Spleen (tissue), 13 donors: ENCODE measurements at places on chromosomes 12 and 14. TPM values are rescaled to one million over a fixed set of nuclear protein-coding genes. Genes with fewer than 3 reads are reported as not detected.
A peak's percentile ranks its signal among the peaks of the same experiment; 100 is the strongest.

KLRC2 gene
- total RNA-seq: 2.6 TPM

TSPAN19 gene
- total RNA-seq: not detected

DNA sequence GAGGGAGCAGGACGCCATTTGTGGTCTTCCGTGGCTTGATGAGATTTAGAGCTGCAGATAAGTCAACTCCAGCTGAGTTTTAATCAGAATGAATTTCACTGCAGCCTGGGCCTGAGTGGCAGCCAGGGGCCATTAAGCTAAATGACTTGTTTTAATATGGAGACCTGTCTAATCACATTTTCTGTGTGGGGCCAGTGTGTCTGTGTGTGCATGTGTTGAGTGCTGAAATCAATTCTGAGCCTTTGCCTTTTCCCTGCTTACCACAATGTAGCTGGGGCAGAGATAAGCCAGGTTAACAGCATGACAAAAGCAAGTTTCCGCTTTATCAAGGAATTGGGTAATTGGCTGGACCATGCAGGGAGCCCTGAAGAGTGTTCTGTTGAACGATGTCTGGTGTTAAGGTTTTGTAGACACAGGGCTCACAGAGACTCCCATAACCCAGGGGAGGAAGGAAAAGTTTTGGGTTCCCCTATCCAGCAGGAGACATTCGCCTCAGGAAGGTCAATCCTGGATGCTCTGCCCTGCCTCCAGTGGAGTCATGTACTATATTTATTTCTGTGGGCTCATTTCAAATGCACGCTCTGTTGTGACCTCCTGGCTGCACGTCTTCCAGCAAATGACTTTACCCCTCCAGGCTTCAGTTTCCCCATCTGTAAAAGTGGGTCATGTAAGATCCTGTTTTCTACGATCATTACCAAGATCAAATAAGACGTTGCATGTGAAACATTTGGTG, 24.2 kb downstream of the RPH3A start:
- DNase-seq: no peak

DNA sequence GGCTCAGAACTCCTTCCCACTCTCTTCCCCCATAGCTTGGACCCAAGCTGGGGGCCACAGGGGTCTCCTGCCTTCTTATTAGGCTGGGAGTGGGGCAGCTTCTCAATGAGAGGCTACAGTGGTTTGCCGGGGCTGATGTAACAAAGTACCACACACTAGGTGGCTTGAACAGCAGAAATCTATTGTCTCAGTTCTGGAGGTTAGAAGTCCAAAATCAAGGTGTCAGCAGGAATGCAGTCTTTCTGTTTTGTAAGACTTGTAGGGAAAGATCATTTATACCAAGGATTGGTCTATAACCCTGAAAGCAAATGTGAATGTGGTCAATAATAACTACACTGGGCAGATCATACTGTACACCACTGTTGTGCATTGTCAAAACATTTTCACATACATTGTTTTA, 124.5 kb upstream of the ARHGAP5 start:
- no peak for DNase-seq

DNA sequence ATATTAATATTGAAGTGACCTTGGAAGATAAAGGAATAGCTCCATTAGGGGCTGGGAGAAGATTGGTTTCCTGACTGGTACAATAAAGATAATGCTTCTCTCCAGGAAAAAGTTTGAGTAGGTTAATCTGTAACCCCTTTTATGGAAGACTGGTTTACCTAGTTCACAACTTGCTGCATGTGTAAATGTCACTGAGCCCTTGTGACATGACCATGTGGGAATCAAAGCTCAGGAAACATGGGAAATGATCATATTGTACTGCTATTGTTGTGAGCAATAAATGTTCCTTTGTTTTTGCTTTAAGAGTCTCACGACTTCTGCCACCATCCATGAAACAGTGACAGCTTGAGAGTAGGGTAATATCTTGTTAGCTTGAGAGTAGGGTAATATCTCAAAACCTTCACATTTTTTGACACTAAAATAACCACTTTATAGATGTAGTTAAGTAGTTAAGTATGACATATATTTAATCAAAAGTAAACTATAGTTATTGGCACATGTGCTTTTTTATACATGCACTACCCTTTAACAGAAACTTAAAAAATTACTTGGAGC, 1338.6 kb downstream of the FSCB start:
- DNase-seq: no peak

GRCh38 chr12:4991373-4991772, 52.3 kb upstream of the KCNA5 start:
- no peak for DNase-seq

DNA sequence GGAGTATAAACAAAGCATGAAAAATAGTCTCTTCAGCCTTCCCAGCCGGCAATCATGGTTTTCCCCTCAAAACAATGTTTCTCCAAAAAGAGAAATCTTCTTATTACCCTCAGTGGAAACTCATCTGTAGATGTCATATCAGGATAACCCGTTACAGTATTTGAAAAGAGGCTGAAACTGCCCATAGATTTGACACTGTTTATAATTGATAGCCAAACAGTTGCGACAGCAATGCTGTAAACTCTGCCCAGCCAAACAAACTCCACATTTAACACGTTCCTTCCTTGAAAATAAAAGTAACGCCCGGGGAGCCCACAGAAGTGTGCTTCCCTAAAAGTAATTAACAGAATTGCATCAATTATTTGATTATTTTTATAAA, 201.3 kb upstream of the FOXN3 start:
- no peak for DNase-seq

DNA sequence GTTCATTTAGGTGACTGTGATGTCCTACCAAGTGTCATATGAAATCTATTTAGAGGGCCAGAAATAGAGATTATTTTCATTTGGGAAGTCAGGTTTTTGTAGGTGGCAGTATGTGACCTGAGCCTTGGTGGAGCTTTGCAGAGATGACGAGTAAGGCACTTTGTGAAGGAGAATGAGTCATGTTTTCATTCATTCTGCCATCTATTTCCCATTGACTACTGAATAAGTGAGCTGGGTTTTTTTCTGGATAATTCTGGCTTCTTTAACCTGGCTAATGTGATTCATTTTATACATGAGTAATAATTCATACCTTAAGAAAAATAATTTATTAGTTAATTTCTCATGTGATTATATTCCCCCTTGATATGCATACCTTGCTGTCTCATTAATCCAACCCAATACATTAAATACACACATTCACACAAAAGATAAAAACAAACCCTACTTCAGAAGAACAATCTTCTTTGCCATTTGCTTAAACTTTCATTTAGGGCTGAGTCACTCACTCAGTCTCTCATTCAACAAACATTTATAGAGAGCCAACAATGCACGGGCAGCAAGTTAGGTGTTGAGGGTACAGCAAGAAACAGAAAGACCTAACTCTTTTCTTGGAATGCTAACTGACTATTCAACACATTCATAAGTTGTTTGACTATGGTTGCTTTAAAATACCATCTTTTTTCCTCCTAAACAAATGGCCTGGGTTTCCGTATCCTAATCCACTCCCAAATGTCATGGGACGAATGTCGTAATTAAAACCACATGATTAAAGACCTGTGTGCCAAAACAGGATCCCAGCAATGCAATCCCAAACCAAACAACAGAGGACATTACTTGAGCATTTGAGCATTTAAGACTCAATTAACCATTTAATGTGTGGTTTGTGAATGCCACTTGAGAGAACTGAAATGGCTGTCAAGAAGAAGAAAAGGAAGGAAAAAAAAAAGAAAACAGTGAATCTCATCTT, 78.0 kb downstream of the KITLG start:
- no peak for DNase-seq

DNA sequence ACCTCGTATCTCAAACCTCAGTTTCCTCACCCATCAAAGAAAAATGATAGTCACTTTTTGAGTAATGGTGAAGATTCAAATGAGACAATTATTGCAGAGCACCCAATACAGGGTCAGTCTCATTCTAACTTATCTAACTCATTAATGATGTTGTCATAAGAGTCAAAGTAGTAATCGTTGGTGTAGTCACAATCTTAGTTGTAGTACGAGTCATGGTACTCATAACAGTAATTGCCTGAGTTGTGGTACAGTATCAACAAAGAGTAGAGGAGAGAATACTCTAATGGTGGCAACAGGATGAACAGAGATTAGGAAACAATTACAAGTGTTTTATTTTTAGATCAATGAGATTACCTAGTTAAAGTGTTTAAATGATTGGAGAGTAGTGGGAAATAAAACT, 93.6 kb upstream of the TMTC2 start:
- no peak for DNase-seq

DNA sequence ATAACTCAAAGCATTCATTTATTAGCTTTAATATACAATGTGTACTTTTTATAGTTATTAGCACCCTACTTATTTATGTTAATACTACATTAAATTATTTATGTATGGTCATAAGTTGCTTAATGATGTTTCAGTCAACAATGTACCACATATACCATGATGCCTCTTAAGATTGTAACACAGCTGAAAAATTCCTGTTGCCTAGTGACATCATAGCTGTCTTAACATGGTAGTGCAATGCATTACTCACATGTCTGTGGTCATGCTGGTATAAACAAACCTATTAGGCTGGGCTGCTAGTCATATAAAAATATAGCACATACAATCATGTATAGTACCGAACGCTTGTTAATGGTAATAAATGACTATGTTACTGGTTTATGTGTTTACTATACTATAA, 120.4 kb downstream of the ANO6 start:
- DNase-seq: no peak

DNA sequence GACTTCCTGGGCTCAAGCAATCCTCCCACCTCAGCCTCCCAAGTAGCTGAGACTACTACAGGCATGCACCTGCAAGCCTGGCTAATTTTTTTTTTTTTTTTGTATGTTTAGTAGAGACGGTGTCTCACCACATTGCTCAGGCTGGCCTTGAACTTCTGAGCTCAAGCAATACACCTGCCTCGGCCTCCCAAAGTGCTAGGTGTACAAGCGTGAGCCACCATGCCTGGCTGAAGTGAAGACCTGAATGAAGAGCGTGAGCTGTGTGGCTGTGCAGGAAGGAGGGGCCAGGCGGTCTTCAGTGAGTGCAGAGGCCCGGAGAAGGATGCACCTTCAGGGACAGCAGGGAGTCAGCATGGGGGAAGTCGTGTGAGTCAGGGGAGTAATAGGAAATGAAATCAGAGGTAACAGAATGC, 14.9 kb upstream of the NFKBIA start:
- no peak for DNase-seq

DNA sequence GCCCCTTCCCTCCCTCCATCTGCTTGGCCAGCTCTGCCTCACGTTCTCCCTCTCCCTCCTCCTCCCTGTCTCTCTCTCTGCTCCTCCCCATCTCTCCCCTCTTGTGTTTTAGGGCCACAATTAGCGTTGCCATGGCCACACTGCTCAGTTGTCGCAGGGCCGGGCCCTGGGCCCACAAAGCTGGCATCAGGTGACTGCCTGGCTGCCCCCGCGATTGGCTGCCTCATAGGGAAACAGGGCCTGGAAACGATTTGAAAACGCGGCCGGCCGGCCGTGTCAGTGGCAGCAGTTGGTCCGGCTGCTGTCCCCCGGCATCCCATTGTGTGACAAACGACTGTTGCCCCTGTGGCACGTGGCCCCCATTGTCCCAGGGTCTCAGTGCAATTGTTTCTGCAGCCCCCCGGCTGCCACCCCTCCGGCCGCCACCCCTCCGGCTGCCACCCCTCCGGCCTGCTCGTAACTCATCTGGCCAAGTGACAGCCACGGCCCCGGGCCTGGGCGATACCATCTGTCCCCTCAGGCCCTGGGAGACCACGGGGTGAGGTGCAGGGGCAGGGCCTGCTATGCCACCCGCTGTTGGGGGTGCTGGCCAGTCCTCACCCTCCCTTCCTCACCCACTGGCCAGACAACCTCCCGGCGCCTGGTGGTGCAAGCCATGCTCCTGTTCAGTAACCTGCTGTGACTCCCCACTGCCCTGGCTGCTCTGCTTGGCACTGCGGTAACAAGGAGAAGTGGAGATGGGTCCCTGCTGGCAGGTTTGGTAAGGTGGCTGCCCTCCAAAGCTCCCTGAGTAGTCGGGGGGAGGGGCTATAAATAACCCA, 17.4 kb downstream of the FOXN4 start:
- peak; percentile 60 for DNase-seq

- DNase-seq: peak; percentile 76
These were observed 20.5 kb upstream of the FAM181A start for GRCh38 chr14:93906341-93907329.

- no peak for DNase-seq
These were observed 17.6 kb upstream of the FAIM2 start for GRCh38 chr12:49921299-49921698.

DNA sequence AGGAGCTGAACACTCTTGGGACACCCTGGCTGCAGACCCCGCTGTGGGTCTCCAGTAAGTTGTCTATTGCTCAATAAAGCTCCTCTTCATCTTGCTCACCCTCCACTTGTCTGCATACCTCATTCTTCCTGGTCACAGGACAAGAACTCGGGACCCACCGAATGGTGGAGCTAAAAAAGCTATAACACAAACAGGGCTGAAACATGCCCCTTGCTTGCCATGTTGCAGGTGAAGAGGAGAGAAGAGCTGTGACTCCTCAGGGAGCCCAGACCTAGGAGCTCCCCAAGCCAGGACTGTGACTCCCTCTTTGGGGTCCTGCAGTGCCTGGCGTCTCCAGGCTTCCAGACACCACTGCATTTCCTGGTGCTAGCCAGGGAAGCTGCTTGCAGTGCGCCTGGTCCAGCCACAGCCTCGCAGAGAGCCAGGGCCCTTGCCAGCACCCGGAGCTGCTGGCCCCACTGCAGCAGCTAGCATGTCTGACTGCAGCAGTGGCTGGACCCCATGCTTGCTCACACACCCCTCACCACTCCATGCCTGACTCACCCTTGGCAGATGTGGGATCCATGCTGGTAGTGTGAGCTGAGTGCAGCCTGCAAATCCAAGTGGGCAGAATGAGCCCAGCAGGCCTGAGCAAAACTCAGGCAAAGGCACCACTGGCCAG, 37.1 kb upstream of the OR5AU1 start:
- no peak for DNase-seq

GRCh38 chr12:4224206-4224889, 49.2 kb upstream of the CCND2 start:
- DNase-seq: no peak

GRCh38 chr14:54909817-54910558, 7.4 kb upstream of the GCH1 start:
- DNase-seq: no peak

GRCh38 chr14:84592770-84593169, 937.2 kb upstream of the FLRT2 start:
- no peak for DNase-seq

DNA sequence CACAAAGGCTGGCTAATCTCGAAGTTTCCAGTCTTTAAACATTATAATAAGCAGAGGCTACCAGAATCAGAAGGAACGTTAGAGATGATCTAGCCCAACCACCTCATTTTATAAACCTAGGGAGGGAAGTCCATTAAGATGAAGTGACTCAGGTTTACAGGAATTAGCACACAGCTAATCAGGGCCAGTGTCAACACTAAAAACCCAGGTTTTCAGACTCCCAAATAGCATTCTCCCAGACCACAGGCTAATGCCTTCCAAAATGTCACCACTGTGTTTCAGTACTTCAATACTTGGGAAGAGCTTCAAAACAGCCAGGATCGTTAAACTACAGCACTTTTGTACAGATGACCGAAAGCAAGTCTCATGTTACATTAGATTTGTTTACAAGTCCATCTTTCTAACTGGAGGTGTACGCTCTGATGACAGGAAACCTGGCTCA, 89.2 kb downstream of the FOXN3 start:
- no peak for DNase-seq
